ENCODE measurements at places on chromosomes 5 and 9.

DNA sequence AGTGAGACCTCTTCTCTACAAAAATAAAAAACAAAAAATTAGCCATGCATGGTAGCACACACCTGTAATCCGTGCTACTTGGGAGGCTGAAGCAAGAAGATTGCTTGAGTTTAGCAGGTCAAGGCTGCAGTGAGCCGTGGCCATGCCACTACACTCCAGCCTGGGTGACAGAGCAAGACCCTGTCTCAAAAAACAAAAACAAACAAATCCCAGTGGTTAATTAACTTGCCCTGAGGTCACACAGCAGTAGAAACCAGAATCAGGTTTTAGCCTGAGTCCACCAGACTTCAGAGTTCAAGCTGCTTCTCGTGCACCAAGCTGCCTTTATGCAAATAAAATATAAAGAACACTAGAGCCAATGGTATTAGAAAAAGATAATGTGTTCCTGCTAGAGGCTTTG is 169.7 kb downstream of the GOLPH3 start:
- DNase-seq: no peak

- peak; percentile 66 for DNase-seq
Measured at GRCh38 chr5:26700759-26701384, 337.5 kb downstream of the CDH9 start.

DNA sequence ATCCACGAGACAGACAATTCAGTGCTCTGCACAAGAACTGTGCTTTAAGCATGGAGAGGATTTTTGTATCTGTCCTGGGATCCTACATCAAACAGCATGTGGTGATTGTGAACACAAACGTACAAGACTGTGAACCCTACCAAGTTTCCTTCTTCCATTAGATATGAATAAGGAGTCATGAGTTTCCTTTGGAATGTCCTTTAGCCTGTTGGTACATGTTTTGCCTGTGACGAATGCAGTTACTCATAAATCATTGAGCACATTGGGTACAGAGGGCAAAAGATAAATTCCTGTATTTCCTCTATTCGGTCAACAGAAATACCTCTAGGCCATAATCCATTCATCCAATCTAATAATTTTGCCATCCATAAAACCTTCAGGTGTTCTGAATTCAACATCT is 61.5 kb downstream of the FXN start:
- DNase-seq: no peak

- DNase-seq: no peak
Measured at GRCh38 chr5:60336491-60336890, 363.5 kb downstream of the DEPDC1B start.

DNA sequence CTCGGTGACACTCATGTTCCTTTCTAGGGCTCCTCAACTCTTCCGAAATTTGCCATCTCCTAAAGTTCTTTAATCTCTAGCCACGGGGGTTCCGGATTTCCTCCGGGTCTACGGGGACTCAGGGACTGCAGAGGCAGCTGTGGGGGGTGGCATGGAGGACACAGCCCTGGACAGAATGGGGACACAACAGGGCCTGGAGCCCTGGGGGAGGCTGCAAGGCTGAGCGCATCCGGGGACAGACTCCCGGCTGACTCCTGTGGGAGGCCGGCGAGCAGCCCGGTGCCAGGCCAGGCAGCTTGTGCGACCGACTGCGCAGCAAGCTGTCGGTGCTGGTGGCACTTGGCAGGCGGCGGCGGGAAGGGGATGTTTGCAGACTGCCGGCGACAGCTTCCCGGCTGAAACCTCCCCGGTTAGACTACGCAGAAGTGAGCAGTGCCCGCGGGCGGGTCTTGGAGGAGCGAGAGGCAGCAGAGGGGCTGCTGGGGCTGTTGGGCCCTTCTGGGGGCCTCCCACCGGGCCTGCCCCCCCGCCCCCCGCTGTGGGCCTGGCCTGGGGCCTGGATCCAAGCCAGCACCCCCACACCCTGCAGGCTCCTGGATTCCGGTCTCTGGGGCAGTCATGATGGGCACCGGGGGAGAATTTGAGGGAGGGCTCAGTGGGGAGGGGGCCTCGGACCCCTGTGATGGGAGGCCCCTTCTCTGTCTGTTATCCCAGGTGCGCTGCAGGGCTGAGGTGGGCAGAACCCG is 28.7 kb upstream of the UBAC1 start:
- no peak for DNase-seq

- DNase-seq: no peak
Measured at GRCh38 chr5:132221781-132222648, 5.6 kb downstream of the P4HA2 start.

GRCh38 chr5:36442796-36443195 is 141.1 kb upstream of the RANBP3L start:
- no peak for DNase-seq

DNA sequence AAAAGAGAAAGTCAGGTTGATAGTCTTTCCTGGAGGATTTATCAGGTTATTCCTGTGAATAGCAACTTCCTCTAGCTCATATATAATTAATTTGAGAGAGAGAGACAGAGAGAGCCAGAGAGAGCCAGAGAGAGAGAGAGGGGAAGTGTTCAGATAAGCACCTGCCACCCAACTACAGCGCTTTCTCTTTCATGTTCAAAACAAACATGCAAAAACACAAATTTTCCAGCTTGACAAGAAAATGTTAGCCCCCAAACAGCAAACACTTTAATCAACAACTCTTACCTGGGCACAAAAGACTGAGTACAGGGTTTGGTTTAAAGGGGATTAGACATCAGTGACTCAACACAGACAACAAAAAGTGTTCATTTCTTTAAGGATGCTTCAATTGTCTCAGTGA is 61.7 kb upstream of the PLPP6 start:
- no peak for DNase-seq

GRCh38 chr5:7759257-7759871 is 91.6 kb downstream of the CFAP90 start:
- DNase-seq: no peak

DNA sequence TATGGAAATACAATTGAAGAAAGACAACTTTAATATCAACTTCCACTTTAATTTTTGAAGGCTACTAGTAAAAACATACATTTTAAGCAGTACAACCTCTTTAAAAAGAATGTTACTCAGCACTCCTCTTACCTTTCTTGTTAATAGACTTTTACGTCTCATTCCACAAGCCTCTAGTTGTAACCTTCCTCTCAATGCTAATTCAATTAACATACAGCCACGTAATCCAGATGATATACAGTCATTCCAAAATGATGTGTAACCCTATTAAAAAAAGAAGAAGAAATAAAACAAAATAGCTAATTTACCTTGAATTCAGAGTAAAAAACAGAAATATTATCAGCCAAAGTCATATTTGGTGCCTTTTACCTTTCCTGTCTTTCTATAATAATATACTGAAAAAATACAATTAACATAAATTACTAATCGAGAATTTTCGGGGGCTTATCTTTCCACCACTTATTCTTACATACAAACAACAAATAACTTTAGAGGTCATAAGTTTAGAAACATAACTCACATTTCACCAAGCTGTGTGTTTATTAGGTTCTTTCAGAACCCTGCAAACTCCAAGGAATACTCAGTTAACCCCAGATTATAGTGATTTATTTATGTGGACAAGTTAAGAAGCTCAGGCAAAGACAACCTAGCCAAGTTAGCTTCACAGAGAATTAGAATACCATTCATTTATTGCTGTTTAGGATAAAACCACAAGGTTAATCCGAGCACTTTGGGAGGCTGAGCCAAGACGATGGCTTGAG is 30.3 kb downstream of the GOLPH3 start:
- DNase-seq: no peak

DNA sequence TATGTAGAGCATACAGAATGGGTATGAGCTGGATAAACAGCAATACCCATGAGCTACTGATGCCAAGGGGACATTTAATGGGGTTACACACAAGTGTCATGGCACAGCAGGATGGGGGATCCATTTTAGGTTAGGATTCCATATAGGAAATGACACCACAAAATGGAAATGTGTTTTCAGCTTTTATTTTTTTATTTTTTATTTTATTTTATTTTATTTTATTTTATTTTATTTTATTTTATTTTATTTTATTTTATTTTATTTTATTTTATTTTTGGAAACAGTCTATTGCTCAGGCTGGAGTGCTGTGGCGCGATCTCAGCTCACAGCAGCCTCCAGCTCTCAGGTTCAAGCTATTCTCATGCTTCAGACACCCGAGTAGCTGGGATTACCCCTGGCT is 11.6 kb downstream of the ZNF474 start:
- no peak for DNase-seq

DNA sequence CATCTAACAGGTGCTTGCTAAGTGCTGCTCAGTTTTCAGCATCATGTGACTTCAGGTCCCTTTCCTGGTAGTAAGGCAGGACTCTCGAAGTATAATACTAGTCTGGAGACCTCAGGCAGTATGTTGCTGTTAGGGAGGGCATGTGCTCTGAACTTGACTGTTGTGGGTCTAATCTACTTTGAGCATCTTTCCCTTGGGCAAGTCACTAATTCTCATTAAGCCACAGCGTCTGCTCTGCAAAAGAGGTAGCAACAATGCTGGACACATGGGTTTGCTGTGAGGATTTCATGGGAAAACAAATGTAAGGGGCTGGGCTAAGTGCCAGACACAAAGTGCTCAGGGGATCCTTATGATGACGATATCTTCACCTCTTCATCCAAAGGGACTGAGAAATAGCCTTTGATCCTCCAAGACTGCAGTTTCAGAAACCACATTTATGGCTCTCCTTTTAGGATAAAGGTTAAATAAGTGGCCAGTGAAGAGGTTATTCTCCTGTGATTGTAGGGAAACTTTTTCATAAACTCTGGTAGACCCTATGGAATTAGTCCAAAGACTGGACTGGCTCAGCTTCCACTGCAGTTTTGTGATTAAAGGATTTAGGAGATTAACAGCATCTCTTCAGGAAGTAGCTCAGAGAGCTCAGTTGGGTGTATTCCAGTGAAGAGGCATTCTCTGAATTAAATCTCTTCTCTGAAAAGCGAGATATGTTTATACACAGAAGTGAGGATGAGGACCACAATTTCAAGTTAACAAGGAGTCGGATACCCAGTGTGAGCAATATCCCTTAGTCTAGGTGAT is 216.6 kb downstream of the SGCD start:
- no peak for DNase-seq

- no peak for DNase-seq
Measured at GRCh38 chr5:122342256-122342655, 30.2 kb downstream of the SNCAIP start.

All from SK-N-DZ (cell line).